K562 (cell line): ENCODE measurements at places on chromosomes 16 and 17. TPM values are rescaled to one million over a fixed set of nuclear protein-coding genes. Genes with fewer than 3 reads are reported as not detected.
A peak's percentile ranks its signal among the peaks of the same experiment; 100 is the strongest.

GRCh38 chr16:20844054-20844453, 37.7 kb downstream of the REXO5 start:
- no peaks in the 10 kb centered on the region for H3K4me1 ChIP-seq
- no peak overlapping the region for H3K27ac ChIP-seq
- H3K27me3 ChIP-seq, result no peaks in the 10 kb centered on the region
- peaks cover 73% of the 10 kb centered on the region for H3K36me3 ChIP-seq

The PRSS8 gene
- 3.0 and 3.9 TPM in 2 replicates for total RNA-seq

DNA sequence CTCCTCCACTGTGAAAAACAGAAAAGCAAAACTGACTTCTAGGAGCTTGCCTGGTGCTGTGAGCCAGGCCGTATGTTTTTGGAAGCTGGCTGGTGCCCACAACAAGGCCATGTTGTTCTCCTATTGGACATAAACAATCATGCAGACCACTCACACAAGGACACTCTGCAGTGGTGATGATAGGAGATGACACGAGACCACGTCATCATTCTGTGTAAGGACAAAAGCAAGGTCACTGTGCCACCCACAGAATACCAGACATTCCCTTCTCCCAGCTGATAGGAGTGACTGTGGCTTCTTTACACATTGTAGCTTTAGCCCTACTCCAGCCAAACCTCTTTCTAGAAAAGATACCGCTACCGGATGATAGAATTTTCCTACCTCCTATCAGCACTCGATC, 47.7 kb upstream of the LCMT1 start:
- no peaks in the 10 kb centered on the region for H3K27me3 ChIP-seq
- H3K36me3 ChIP-seq, result no peaks in the 10 kb centered on the region
- peak overlapping the region; percentile 48 for H3K27ac ChIP-seq
- DNase-seq, result peak; percentile 70
- H3K4me1 ChIP-seq, result peaks cover 14% of the 10 kb centered on the region

DNA sequence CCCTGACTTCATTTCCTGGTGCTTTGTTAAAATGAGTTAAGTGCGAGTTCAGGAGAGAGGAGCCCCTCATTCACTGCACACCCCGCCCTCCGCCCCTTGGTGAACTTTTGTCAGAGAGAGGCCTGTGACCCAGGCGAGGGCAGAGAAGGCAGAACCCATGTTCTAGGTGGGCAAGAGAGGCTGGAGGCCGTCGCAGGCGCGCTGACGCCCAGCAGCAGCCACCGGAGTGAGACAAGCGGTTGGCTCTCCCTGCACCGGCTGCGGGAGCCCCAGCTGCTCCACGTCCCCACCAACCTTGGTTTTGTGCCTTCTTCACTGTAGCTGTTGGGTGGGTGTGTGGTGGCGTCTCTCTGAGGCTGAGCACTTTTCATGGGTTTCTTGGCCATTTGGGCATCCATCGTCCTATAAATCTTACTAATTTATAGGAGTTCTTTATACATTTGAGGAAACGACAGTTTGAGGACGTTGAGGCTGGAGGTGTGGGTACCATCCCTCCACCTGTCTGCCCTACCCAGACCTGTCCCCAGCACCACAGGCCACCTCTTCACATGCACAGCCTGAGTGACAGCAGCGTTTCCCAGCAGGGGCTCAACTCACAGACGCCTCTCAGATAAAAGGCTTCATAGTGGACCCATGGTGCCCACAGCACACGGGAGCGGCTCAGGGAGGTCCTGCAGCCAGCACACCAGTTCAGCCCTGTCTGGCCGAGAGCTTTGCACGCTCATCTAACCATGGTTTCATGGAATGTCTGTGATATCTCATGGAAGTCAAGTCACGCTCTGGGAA, 45.2 kb upstream of the CBFA2T3 start:
- no peaks in the 10 kb centered on the region for H3K27me3 ChIP-seq
- H3K4me3 ChIP-seq, result no peak overlapping the region
- H3K4me1 ChIP-seq, result peaks cover 61% of the 10 kb centered on the region
- no peak for DNase-seq

DNA sequence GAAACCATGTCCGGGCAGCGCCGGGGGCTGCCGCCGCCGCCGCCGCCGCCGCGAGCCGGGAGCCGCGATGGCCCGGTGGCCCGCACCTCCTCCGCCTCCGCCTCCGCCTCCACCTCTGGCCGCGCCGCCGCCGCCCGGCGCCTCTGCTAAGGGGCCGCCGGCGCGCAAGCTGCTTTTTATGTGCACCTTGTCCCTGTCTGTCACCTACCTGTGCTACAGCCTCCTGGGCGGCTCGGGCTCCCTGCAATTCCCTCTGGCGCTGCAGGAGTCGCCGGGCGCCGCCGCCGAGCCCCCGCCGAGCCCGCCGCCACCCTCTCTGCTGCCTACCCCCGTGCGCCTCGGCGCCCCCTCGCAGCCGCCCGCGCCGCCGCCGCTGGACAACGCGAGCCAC, 587 bp downstream of the HS3ST4 start:
- peaks cover 37% of the 10 kb centered on the region for H3K27me3 ChIP-seq
- H3K4me1 ChIP-seq, result no peaks in the 10 kb centered on the region
- no peak for DNase-seq
- H3K4me3 ChIP-seq, result no peak overlapping the region
- H3K36me3 ChIP-seq, result no peaks in the 10 kb centered on the region
- H3K27ac ChIP-seq, result no peak overlapping the region

GRCh38 chr16:30992276-30992780, 7.3 kb downstream of the HSD3B7 start:
- H3K27ac ChIP-seq, result peak overlapping the region; percentile 61; the same call in 1 of the 3 replicates
- H3K36me3 ChIP-seq, result peaks cover 6% of the 10 kb centered on the region; the same call in 1 of the 3 replicates
- no peak overlapping the region for H3K4me3 ChIP-seq
- H3K4me1 ChIP-seq, result peaks cover 53% of the 10 kb centered on the region
- no peaks in the 10 kb centered on the region for H3K27me3 ChIP-seq

DNA sequence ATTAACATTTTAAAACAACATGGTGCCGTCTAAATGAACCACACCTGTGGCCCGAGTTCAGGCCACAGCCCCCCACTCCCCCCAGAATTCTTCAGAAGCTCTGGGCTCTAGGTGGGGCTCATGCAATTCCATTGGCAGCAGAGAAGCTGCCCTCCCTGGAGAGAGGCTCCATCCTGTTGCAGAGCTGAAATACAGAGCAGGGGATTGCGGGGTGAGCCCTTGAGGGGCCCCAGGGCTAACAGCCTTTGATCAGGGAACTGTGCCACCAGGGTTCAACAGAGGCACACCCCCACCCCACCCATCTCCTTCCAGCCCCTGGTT, 69.3 kb downstream of the ABR start:
- DNase-seq, result no peak
- no peaks in the 10 kb centered on the region for H3K36me3 ChIP-seq
- no peak overlapping the region for H3K27ac ChIP-seq
- no peak overlapping the region for H3K4me3 ChIP-seq
- peaks cover 15% of the 10 kb centered on the region for H3K4me1 ChIP-seq

DNA sequence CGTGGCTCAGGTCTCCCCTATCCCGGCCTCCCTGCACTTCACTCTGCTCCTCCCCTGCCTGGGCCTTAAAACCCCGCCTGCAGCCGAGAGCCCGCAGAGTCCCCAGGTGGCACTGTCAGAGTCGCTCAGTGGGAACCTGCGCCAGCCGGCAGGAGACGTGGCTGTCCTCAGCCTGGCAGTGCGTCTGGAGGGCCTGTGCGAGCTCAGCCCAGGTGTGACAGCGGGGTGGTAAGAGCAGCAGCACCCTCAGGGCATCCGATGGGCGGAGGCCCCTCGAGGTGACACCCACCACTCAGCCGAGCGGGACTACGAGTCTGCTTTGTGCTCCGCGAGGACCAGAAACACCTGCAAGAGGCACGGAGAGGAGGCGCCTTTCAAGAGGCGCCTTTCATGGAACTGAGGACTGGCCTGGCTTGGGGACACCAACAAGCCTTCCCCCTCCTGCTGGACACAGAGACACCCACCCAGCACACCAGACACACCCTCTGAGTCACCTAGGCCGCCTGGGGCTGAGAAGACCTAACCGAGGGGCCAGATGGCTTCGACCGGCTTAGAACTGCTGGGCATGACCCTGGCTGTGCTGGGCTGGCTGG, at the start of gene CLDN9:
Gene CLDN9 (plus strand): TSS at position 96 of the 593 bp plus-strand sequence. CDS start 440 bp downstream, at position 536.
- H3K4me1 ChIP-seq, result peaks cover 29% of the 10 kb centered on the region
- H3K27me3 ChIP-seq, result no peaks in the 10 kb centered on the region
- no peak within 1 kb of the TSS for H3K4me3 ChIP-seq
- no peaks in the 10 kb centered on the region for H3K36me3 ChIP-seq
- no peak within 1 kb of the TSS for H3K27ac ChIP-seq
- DNase-seq, result no peak
